ENCODE measurements at places on chromosomes 7 and 10. TPM values are rescaled to one million over a fixed set of nuclear protein-coding genes. Genes with fewer than 3 reads are reported as not detected.

Gene MICU1
- 21.1 TPM for total RNA-seq

Gene ALOX5
- 28.2 TPM for total RNA-seq

Gene FGFBP3
- 0.92 TPM for total RNA-seq

Gene SPDYE5
- not detected for total RNA-seq

Gene HNRNPH3
- total RNA-seq, result 18.8 TPM

Gene TEX47
- total RNA-seq, result not detected

Gene SBDS
- total RNA-seq, result 63.7 TPM

Gene ANKRD2
- 0.23 TPM for total RNA-seq

Gene ABI1
- total RNA-seq, result 30.1 TPM

Gene RAPGEF5
- total RNA-seq, result 9.3 TPM

Gene CAV1
- total RNA-seq, result 4.5 TPM

Gene CFAP46
- not detected for total RNA-seq

Gene FAM25C
- total RNA-seq, result not detected

Gene PRF1
- total RNA-seq, result not detected

Gene TLX1
- not detected for total RNA-seq

Gene SCART1
- 2.2 TPM for total RNA-seq

Gene COL13A1
- 0.18 TPM for total RNA-seq

Gene UCMA
- not detected for total RNA-seq

Gene ANKRD61
- total RNA-seq, result not detected

Gene GPR146
- total RNA-seq, result 4.1 TPM

Gene THNSL1
- 1.5 TPM for total RNA-seq

Gene GNG11
- total RNA-seq, result not detected

Gene GJD4
- total RNA-seq, result not detected

Gene DPP6
- not detected for total RNA-seq

Measured in HT-29 (cell line).